Glomerular endothelial cell (primary cell): ENCODE measurements at places on chromosomes 3 and 15. TPM values are rescaled to one million over a fixed set of nuclear protein-coding genes. Genes with fewer than 3 reads are reported as not detected.

GRIP2 gene
- 0.06 TPM in 1 of 2 replicates, not detected in the other for total RNA-seq

- no peak for DNase-seq
These were observed 742.0 kb downstream of the NR2F2 start for GRCh38 chr15:97072545-97072944.

DNA sequence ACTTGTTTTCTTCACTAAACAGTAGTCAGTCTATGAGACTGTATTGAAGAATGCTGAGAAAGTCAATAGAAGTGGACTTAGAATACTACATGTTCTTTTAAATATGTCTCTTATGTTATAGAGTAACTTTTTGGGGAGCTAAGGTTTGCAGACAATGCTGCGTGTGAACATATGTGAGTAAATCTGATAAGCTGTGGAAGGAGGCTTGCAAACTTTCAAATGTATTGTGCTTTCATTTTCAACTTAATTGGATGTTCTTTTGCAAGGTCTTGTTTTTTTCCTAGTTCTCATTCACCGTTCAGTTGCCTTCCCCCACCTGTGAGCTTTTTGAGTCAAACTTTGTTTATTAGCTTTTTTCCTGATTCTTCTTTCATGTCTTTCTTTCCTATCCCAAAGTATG, 176.2 kb downstream of the LPP start:
- DNase-seq: no peak

SLC6A20 gene
- total RNA-seq: not detected in 2 replicates

GYG1 gene
- total RNA-seq: 43.8 and 47.3 TPM in 2 replicates

GRCh38 chr3:186824430-186825139, 17.9 kb upstream of the ADIPOQ start:
- DNase-seq: no peak

DNA sequence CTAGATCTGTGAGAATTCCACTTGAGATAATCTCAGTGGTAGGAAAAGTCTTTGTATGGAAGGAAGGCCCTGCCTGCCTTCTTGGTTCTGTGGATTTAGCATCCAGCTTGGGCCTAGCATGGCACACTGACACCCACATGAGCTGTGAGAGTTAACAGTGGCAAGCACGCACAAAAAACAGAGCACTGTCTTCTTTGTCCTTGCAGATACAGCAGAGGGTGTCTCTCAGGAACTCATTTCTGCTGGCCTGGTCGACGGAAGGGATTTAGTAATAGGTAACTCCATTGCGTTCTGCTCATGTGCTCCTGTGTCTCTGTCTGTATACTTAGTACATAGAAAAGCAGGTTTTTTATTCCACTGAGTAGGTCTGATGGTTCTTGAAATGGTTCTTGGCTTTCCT, 14.4 kb upstream of the SLC22A13 start:
- DNase-seq: no peak

CLSTN2 gene
- 1.6 and 2.3 TPM in 2 replicates for total RNA-seq

DNA sequence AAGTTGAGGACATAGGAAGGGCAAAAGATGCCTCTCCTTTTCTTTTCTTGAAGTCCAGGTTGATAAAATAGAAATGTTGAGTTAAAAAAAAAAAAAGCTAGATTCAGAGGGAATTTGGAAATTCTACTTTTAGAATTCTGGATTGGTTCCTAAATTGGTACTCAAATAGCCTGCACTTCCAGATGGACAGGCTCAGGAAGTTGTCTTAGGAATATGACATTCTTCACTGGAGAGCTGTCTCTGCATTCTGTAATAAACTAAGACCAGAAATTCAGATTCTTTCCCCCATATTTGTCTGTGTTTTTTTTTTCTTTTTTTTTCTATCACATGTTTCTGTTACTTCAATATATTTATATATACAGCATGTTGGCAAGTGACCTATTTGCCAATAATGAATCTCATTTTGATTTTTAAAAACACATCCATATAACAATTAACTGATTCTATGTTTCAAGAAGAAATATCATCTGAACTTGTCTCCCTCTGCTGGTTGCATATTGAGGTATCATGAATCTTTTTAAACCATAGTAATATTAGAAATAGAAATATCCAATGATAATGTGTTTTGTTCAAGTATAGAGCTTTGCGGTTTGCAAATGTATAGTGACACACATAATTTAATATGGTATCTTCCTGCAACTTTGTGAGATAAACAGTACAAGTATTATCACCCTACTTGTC, 8.5 kb upstream of the LSAMP start:
- DNase-seq: no peak
